PC-3 (cell line): ENCODE measurements at places on chromosomes 11 and 22. TPM values are rescaled to one million over a fixed set of nuclear protein-coding genes. Genes with fewer than 3 reads are reported as not detected.

VPREB1 gene
- not detected in 2 replicates for total RNA-seq

LAYN gene
- 0.47 TPM in 1 of 2 replicates, not detected in the other for total RNA-seq

MS4A14 gene
- total RNA-seq, result 0.07 and 0.29 TPM in 2 replicates

GLYAT gene
- total RNA-seq, result not detected in 2 replicates

TESMIN gene
- total RNA-seq, result 25.8 and 30.2 TPM in 2 replicates

PLAAT5 gene
- not detected in 2 replicates for total RNA-seq

- no peak overlapping the region for H3K27ac ChIP-seq
- H3K4me3 ChIP-seq, result no peak overlapping the region
- H3K27me3 ChIP-seq, result peaks cover 17% of the 10 kb centered on the region; the same call in 1 of the 2 replicates
- no peaks in the 10 kb centered on the region for H3K4me1 ChIP-seq
- H3K36me3 ChIP-seq, result no peaks in the 10 kb centered on the region
- DNase-seq, result no peak
These were observed 63.1 kb upstream of the CCDC90B start for GRCh38 chr11:83349296-83349695.

- H3K4me1 ChIP-seq, result peaks cover 53% of the 10 kb centered on the region
- H3K27me3 ChIP-seq, result no peaks in the 10 kb centered on the region
- no peak for DNase-seq
- H3K27ac ChIP-seq, result no peak overlapping the region
- H3K36me3 ChIP-seq, result peaks cover 38% of the 10 kb centered on the region
These were observed 57.8 kb downstream of the MED15 start for GRCh38 chr22:20565079-20565734.

DNA sequence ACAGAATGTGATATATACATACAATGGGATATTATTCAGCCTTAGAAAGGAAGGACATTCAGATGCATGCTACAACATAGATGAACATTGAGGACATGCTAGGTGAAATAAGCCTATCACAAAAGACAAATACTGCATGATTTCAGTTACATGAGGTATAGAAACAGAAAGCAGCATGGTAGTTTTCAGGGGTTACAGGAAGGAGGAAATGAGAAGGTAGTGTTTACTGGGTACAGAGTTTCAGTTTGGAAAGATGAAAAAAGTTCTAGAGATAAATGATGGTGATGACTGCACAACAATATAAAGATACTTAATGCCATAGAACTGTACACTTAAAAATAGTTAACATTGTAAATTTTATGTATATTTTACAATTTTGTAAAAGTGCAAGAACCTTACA lies 266.7 kb upstream of the C11orf87 start:
- no peak for DNase-seq
- H3K4me3 ChIP-seq, result no peak overlapping the region
- H3K27ac ChIP-seq, result no peak overlapping the region
- no peaks in the 10 kb centered on the region for H3K4me1 ChIP-seq
- H3K36me3 ChIP-seq, result no peaks in the 10 kb centered on the region

DNA sequence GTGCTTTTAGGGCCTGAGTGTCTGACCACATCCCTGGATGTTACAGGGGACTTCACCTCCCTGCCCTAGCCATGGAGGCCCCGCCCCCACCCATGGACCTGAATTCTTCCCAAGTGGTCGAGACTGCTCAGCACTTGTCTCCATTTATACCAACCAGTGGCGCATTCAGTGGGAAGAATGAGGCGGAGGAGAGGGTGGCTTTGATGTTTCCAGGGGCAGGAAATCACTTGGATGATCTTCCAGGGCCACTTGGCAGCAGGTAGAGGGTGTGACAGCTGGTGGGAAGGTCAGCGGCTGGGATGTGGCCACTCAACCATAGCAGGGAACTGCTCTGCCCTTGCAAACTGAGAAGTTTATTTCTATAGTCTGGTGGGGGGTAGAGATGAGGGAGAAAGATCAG lies 155.1 kb upstream of the BLID start:
- no peak overlapping the region for H3K27ac ChIP-seq
- no peak overlapping the region for H3K4me3 ChIP-seq
- no peak for DNase-seq
- H3K4me1 ChIP-seq, result 0 out of 2 replicates have a peak, but pooled peaks cover 8% of the 10 kb centered on the region
- H3K36me3 ChIP-seq, result no peaks in the 10 kb centered on the region

DNA sequence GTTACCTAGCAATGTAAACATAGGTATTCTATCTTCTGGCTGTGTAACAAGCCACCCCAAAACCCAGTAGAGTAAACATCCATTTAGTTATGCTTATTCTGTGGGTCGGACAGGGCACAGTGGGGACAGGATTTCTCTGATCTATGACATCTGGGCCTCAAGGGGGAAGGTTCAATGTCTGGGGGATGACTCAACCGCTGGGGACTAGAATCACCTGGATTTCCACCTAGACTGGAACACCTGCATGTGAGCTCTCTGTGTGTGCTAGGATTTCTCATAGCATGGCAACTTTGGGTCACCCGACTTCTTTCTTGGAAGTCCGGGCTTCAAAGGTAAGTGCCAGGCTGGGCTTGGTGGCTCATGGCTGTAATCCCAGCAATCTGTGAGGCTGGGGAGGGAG lies 36.5 kb upstream of the MICAL2 start:
- H3K27ac ChIP-seq, result no peak overlapping the region
- no peaks in the 10 kb centered on the region for H3K36me3 ChIP-seq
- H3K4me3 ChIP-seq, result no peak overlapping the region
- peaks cover 25% of the 10 kb centered on the region for H3K4me1 ChIP-seq
- no peak for DNase-seq
